ENCODE measurements at places on chromosomes 2 and 18. TPM values are rescaled to one million over a fixed set of nuclear protein-coding genes. Genes with fewer than 3 reads are reported as not detected.

- H3K36me3 ChIP-seq, result no peaks in the 10 kb centered on the region
- H3K4me1 ChIP-seq, result peaks cover 2% of the 10 kb centered on the region
- no peak for DNase-seq
- no peaks in the 10 kb centered on the region for H3K27me3 ChIP-seq
- no peak overlapping the region for H3K27ac ChIP-seq
- no peak overlapping the region for H3K4me3 ChIP-seq
Observed at GRCh38 chr2:205403244-205403825, 279.0 kb upstream of the NRP2 start.

The SH3RF3 gene
- total RNA-seq, result 2.2 TPM

- DNase-seq, result no peak
- no peaks in the 10 kb centered on the region for H3K27me3 ChIP-seq
- H3K4me3 ChIP-seq, result no peak overlapping the region
- H3K27ac ChIP-seq, result no peak overlapping the region
- peaks cover 77% of the 10 kb centered on the region for H3K36me3 ChIP-seq
- peaks cover 75% of the 10 kb centered on the region for H3K4me1 ChIP-seq
Observed at GRCh38 chr2:161169335-161169734, 9.1 kb downstream of the TANK start.

DNA sequence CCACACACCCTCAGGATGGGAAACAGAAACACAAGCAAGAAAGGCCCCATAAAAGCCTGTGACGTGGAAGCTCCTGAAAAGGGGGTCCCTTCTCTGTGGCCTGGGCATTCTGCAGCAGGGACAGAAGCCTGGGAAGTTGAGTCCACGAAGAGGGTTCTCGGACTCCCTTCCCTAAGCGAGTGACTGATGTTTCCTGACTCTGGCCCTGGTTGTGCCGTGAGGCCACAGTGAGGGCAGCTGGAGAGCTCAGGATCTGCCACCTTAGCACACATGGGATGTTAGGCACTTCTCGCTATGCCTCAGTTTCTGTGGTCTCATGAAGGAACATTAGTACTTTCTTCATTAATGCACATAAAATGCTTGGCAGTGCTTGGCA lies 87.2 kb upstream of the ZFP36L2 start:
- peaks cover 20% of the 10 kb centered on the region for H3K36me3 ChIP-seq
- H3K27ac ChIP-seq, result no peak overlapping the region
- DNase-seq, result no peak
- peaks cover 12% of the 10 kb centered on the region for H3K4me1 ChIP-seq
- no peaks in the 10 kb centered on the region for H3K27me3 ChIP-seq

- H3K27me3 ChIP-seq, result peaks cover 28% of the 10 kb centered on the region
- no peaks in the 10 kb centered on the region for H3K36me3 ChIP-seq
- no peak overlapping the region for H3K4me3 ChIP-seq
- no peaks in the 10 kb centered on the region for H3K4me1 ChIP-seq
- no peak for DNase-seq
Observed at GRCh38 chr2:108184419-108184818, 55.3 kb upstream of the SULT1C3 start.

- H3K27ac ChIP-seq, result no peak overlapping the region
- H3K4me3 ChIP-seq, result no peak overlapping the region
- H3K4me1 ChIP-seq, result no peaks in the 10 kb centered on the region
Observed at GRCh38 chr2:57373530-57373929, 673.1 kb upstream of the VRK2 start.

The STPG4 gene
- not detected for total RNA-seq

DNA sequence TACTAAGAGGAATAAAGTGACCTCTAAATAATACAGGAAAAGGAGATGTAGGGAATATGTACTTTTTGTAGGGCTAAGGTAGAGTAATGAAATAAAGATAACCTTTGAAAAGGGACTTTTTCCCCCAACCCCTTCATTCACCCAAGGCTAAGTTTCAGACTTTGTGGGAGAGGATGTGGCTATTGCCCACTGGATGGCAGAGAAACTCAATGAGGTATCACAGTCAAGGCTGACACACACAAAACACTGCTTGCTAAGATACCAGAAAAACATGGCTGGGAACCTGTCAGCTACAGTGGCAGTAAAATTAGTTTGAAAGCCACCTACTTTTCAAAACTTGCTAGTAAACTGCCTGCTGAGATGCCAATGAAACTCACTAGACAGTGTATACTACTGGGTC lies 158.8 kb upstream of the WDSUB1 start:
- H3K36me3 ChIP-seq, result peaks cover 13% of the 10 kb centered on the region
- H3K4me3 ChIP-seq, result no peak overlapping the region
- no peaks in the 10 kb centered on the region for H3K27me3 ChIP-seq
- peaks cover 3% of the 10 kb centered on the region for H3K4me1 ChIP-seq

- peaks cover 95% of the 10 kb centered on the region for H3K27me3 ChIP-seq
- no peak for DNase-seq
- H3K4me1 ChIP-seq, result peaks cover 14% of the 10 kb centered on the region
- H3K36me3 ChIP-seq, result peaks cover 1% of the 10 kb centered on the region
- no peak overlapping the region for H3K27ac ChIP-seq
- no peak overlapping the region for H3K4me3 ChIP-seq
Observed at GRCh38 chr2:176169711-176170110, 12.6 kb downstream of the HOXD3 start.

DNA sequence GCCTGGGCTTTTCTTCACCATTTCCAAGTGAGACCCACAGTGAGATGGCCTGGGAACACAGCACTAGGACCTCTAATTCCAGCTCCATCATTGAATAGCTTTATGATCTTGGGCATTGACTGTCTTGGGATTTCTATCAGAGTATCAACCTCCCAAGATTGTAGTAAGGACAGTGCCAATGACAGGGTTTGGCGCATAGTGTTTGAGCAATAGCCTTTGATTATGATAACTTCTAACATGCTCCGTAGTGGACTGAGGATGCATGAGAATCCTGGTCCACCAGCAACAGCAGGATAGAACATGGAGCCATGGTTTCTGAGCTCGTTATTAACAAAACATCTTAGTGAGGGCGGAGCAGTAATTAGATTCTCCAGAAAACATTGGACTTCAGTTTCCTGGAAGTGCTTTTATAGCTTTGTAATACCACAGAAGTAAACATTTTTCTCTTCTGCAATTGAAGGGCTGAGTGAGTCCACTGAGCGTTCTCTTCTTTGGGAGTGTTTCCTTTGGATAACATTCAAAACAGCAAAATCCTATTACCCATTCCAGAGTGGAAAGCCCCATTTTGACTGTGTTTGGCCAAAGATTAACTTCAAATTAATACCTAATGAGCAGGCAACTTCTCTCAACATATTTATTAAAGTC lies 63.7 kb downstream of the IL1R2 start:
- no peak overlapping the region for H3K4me3 ChIP-seq
- H3K36me3 ChIP-seq, result no peaks in the 10 kb centered on the region
- H3K27me3 ChIP-seq, result no peaks in the 10 kb centered on the region

DNA sequence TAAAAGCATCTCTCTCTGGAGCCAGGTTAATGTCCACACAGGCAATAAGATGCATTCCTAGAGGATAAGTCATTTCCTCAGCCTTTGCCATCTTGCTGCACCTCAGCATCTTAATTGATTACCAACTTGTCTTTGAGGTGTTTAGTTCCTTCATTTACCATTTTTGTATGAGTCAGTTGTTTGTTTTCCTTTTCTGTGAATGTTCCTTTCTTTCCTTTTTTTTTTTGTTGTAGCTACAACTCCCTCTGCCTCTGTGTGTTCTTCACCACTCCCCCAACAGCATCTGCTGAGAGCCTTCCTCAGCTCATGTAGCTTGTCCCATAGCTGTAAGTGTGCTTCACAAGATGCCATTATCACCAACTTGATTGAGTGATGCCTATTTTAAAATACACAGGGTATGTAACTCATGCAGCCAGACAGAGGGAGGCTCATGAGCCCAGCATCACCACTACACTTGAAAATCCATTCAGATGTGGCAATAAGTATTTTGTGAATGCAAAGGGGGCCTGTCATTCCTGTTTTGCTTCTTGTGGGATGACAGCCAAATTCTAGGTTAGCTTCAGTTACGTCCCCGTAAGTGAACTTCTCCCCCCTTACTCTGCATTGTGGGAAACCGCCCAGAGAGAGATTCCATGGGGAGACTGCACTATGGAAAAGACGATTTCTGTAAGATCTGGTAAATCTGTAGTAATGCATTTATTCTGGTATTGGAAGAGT lies 315.9 kb upstream of the ZEB2 start:
- H3K36me3 ChIP-seq, result no peaks in the 10 kb centered on the region
- no peak for DNase-seq
- H3K4me3 ChIP-seq, result no peak overlapping the region
- peaks cover 4% of the 10 kb centered on the region for H3K27me3 ChIP-seq
- no peaks in the 10 kb centered on the region for H3K4me1 ChIP-seq

DNA sequence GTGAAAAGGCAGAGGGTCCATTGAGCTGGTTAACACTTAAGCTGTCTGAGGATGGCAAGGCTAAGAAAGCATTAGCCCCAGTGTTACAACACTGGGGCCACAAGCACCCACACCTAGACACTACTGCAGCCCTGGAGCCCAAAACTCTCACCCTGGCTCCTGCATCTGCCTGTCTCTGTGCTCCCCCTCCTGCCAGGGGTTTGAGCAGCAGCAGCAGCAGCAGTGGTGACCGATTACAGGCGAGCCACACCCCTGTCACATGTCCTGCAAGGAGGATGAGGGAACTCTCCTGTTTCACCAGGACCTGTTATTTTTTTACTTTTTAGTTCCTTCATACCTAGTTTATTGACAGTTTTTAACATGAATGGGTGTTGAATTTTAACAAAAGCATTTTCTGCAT lies 326.7 kb upstream of the MAP2 start:
- H3K4me1 ChIP-seq, result no peaks in the 10 kb centered on the region
- H3K36me3 ChIP-seq, result no peaks in the 10 kb centered on the region
- no peak for DNase-seq
- no peak overlapping the region for H3K4me3 ChIP-seq
- H3K27ac ChIP-seq, result no peak overlapping the region

The PRSS56 gene
- total RNA-seq, result not detected

The LBX2 gene
- total RNA-seq, result not detected
